ENCODE measurements at places on chromosomes 3 and 15.

DNA sequence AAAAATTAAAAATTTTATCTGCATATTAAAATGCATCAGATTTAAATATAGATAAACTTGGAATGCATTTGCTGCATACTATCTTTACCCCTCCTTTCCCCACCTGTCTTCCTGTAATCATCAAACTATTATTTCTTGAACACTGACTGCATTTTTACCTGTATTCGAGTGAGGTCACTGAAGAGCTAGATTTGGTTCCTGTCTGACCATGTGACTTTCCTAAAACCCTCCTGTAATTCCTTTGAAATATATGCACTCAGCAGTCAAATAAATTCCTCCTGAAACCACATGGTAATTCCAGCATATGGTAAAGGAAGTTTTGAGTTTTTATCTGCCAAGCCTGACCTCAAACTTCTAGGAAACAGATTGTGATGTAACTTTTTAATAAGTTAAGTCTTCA is 445.6 kb upstream of the FRG2C start:
- no peak for DNase-seq

- peak; percentile 1 for DNase-seq
Observed at GRCh38 chr3:66378256-66378655, 122.6 kb downstream of the LRIG1 start.

GRCh38 chr3:79672731-79673130 is 95.1 kb downstream of the ROBO1 start:
- no peak for DNase-seq

- DNase-seq, result no peak
Observed at GRCh38 chr3:48652923-48653715, 9.6 kb downstream of the CELSR3 start.

- no peak for DNase-seq
Observed at GRCh38 chr15:99167640-99168039, 62.8 kb downstream of the SYNM start.

- no peak for DNase-seq
Observed at GRCh38 chr3:128735884-128736283, 9.9 kb downstream of the RAB7A start.

DNA sequence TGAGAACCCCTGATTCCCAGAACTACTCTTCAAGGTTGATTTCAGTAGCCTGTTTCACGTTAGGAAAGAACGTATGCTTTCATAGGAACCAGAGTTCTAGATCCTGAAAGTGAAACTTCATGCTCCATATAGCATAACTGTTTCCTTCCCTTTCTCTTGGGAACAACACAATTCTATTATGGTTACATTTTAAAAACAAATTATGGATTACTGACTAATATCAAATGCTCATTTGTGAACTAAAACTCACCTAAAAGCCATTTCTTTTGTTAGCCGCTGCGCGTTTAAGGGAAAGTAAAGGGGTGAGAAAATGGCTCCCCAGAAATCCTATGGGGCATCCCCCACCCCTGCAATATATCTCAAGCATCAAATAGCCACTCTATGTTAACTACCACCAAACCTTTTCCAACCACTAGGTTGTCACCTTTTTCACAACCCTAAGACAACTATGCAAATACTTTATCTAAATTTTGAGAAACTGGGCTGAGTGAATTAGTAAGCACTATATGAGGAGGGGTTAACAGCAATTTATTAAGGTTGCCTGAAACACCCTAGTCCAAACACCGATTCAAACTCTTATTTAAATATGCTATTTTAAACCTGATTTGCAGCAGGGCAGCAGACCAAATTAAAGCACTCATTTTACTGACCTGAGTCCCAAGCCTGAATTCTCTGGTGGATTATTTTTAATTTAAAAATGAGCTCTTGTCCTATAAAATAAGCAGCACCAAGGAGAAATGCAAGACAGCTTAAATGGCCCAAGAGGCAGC is 2.4 kb downstream of the SIAH2 start:
- no peak for DNase-seq

DNA sequence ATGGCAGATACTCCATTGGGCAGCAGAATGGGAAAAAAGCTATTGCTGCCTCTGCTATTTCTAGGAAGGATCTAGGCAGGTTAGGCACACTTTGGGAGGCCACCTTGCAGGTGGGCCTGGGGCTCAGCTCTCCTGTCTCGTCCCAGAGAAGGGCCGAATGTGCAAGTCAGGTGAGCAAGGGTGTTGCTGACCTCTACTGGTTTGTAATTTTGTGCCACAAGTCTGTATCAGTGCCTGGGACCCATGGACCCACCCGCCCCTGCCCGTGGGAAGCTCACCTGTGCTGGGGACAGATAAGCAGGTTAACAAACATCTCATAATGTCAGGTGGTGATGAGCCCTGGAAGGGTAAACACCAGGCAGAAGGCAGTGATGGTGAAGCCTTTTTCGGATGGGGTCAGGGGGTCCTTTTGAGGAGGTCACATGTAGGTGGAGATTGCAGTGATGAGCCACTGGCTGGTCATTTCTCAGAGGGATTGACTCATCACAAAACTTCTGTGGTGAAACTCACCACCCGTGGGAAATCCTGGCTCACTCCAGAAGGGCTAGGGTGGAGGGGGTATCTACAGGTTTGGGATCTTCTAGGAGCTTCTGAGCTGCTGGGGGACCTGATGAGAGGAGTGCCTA is 161.3 kb downstream of the KLF13 start:
- DNase-seq, result no peak

DNA sequence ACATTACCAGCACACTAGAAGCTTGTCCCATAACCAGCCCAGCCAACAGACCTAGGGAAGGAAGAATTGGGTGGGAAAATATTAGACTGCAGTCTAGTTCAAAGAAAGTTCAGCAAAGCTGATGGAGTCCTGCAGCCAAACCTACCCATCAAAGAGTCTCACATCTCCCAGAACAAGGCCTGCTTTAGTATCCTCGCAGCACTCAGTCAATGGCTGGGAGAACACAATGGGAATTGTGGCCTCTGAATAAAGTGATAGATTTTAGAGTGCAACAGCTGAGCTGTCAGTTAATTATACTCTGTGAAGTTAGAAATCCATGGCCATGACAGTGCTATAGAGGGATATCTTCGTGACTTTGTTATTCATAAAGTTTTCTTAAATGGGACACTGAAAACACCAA is 207.2 kb upstream of the NAALADL2 start:
- DNase-seq, result no peak

DNA sequence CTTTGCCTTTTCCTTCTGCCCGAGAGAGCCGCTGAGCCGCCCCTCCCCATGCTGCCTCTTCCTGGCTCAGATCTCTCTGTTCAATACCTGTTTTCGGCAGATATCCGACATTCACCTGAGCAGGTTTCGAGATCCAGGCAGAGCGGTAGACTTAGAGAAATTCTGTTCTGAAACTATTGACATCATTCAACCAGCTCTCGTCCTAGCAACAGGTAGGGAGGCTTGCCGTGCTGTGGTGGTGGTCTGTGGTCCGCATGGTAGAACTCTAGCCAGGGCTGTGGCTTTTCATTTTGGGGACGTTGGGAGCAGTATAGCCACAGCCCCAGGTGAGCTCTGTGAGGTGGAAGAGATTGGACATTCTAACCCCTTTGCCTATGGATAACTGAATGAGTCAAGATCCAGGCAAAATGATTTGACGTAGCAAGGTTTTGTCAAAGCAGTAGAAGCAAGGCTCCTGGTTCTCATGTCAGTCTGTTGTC is 810 bp downstream of the TMEM62 start:
- no peak for DNase-seq

DNA sequence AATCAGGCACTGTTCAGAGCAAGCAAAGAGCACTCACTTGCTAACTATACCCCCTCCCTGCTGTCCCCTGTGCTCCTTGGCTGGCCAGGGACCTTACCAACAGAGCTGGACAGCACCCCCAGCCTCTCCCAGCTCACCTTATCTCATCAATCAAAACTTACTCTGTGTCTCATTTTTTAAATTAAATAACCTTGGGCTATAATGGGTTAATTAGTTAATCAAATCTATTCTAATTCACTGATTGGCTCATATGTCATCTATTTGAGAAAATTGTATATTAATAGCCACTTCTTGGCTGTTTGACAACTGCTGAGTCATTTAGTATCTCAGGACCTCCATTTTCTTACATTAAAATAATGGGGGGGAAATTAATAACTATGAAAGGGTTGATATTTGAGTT is 22.9 kb downstream of the IL5RA start:
- no peak for DNase-seq

DNA sequence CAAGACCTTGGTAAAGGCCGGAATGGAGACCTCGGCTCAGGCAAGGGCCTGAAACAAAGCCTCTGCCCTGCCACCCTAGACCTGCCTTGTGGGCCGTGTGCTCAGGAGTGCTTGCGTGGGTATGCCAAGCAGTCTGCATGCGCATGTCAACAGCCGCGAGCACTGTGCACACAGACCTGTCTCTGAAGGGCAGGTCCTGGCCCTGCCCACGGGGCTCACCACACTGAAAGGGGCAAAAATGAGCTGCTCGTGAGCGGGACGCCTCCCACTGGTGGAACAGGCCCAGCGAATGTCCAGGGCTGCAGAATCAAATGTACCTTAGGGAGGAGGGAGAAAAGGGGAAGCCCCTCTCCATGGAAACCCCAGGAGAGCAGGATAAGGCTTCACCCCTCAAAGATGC is 44.3 kb upstream of the FGD5 start:
- no peak for DNase-seq

GRCh38 chr3:120730576-120731542 is 11.5 kb downstream of the RABL3 start:
- DNase-seq, result no peak

GRCh38 chr15:47041301-47041700 is 676.0 kb upstream of the SEMA6D start:
- no peak for DNase-seq

- no peak for DNase-seq
Observed at GRCh38 chr3:42960786-42961185, 18.3 kb upstream of the GASK1A start.

- DNase-seq, result no peak
Observed at GRCh38 chr15:77837649-77838025, 204.9 kb upstream of the LINGO1 start.

- no peak for DNase-seq
Observed at GRCh38 chr3:138912237-138912636, 34.7 kb downstream of the FOXL2 start.

GRCh38 chr15:53880357-53880756 is 97.9 kb upstream of the UNC13C start:
- DNase-seq, result no peak

- DNase-seq, result no peak
Observed at GRCh38 chr3:64728428-64728827, 40.6 kb upstream of the ADAMTS9 start.

- no peak for DNase-seq
Observed at GRCh38 chr3:68274286-68274685, 619.9 kb upstream of the SUCLG2 start.

DNA sequence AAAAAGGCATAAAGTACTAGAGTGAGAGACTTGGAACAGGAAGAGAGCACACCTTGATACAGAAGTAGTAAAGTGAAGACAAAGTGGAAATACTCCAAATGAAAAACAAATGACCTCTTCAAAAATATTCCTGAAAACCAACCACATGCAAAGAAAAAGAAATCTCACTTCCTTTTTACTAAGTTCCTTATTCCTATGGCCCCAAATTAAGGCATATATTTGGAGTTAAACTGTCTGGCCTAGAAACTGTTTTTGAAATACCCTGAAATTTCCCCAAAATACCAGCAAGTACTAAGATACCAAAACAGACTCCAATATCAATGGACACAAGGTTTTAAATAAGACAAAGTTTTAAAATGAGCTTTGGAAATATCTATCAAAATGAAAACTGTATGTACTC is 58.2 kb downstream of the ZNF148 start:
- no peak for DNase-seq

GRCh38 chr3:143222981-143223380 is 103.4 kb downstream of the CHST2 start:
- DNase-seq, result no peak

DNA sequence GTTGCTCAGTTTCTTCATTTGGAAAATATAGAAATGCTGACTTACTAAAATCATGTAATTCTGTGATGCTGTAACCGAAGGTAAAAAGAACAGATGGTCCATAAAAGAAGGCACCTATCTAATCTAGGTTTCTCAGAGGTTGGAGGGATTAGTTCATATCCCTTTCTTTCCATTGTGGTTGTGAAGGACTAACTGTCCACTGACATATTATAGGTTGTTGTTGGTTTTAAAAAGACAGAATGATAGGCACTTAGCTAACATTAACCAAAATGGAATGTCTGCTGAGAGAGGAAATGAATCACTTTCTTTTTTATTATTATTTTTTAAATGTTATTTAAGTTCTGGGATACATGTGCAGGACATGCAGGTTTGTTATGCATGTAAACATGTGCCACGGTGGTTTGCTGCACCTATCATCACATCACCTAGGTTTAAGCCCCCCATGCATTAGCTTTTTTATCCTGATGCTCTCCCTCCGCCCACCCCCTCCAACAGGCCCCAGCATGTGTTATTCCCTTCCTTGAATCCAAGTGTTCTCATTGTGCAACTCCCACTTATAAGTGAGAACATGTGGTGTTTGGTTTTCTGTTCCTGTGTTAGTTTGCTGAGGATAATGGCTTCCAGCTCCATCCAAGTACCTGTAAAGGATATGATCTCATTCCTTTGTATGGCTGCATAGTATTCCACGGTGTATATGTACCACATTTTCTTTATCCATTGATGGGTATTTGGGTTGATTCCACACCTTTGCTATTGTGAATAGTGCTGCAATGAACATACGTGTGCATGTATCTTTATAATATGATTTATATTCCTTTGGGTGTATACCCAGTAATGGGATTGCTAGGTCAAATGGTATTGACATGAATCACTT is 45.8 kb downstream of the ALDH1A2 start:
- DNase-seq, result no peak

- DNase-seq, result no peak
Observed at GRCh38 chr3:115666920-115667737, 43.8 kb downstream of the GAP43 start.

GRCh38 chr3:128697341-128697740 is 28.6 kb upstream of the RAB7A start:
- DNase-seq, result no peak

DNA sequence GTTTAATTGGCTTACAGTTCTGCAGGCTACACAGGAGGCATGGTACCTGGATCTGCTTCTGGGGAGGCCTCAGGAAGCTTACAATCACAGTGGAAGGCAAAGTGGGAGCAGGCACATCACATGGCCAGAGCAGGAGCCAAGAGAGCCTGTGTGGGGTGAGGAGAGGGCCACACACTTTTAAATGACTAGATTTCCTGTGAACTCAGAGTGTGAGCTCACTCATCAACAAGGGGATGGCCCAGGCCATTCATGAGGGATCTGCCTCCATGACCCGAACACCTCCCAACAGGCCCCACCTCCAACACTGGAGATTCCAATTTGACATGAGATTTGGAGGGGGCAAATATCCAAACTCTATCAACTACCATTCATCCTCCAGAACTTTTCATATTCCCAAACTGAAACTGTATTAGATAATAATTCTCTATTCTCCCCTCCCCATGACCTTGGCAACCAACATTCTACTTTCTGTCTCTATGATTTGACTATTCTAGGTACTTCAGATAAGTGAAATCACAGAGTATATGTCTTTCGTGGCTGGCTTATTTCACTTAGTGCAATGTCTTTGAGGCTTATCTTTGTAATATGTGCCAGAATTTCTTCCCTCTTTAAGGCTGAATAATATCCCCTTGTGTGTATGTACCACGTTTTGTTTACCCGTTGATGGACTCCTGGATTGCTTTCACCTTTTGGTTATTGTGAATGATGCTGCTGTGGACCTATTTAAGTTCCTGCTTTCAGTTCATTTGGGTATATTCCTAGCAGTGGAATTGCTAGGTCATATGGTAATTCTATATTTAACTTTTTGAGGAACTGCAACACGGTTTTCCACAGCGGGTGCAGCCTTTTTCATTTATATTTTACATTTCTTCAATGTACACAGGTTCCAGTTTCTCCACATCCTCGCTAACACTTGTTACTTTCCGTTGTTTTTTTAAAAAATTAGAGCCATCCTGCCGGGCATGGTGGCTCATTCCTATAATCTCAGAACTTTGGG is 43.8 kb downstream of the TKT start:
- DNase-seq, result no peak
